ENCODE measurements at places on chromosomes 12 and 14.

- no peak for DNase-seq
These were observed 126.0 kb upstream of the ATF7IP start for GRCh38 chr12:14239350-14239934.

DNA sequence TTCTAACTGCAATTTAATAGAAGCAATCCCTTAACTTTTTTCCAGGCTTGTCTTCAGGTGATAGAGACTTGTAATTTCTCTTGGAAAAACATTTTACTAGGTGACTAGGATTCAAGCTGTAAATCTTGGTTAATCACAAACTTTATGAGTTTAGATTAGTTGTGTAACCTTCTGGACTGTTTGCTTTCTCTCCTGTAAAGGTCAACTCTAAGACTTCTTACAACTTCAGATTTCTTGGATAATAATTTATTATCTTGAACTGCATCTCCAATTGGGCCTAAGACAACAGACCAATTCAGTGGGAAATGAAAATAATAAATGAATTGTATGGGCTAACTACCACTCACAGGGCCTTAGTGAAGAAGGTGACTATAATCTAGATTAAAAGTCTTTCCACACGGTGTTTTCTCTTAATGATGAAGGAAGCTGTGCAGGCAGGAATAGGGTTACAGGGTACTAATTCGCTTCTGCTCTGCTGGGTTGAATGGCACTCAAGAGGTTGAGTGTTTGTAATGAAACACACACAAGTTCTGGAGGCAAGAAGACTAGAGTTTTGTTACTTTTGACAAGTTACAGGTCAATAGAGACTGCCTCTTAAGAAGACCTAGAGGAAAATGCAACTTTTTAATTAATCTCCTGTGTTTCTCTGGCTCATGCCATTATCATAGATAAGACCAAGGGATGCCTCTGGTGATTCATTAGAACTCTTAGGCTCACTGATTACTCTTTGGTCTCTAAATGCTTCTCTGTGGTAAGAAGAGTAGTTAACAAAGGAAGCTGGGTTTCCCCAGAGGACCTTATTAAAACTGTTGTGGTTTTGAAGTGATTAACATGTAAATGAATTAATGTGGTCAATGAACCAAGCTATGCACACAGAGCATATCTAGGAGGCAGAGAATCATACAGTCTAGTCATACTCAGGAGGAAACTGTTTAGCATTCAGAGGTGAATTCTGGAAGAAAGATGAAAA is 30.0 kb upstream of the OR4E1 start:
- DNase-seq = no peak

- DNase-seq = no peak
These were observed 43.5 kb downstream of the SYNE2 start for GRCh38 chr14:63896278-63896720.

- DNase-seq = no peak
These were observed 71.7 kb downstream of the CRADD start for GRCh38 chr12:93748672-93749383.

GRCh38 chr12:50099302-50100008 is 4.4 kb upstream of the GPD1 start:
- DNase-seq = no peak

- peak; percentile 24 for DNase-seq
These were observed 37.0 kb upstream of the NT5DC3 start for GRCh38 chr12:103877934-103878510.

DNA sequence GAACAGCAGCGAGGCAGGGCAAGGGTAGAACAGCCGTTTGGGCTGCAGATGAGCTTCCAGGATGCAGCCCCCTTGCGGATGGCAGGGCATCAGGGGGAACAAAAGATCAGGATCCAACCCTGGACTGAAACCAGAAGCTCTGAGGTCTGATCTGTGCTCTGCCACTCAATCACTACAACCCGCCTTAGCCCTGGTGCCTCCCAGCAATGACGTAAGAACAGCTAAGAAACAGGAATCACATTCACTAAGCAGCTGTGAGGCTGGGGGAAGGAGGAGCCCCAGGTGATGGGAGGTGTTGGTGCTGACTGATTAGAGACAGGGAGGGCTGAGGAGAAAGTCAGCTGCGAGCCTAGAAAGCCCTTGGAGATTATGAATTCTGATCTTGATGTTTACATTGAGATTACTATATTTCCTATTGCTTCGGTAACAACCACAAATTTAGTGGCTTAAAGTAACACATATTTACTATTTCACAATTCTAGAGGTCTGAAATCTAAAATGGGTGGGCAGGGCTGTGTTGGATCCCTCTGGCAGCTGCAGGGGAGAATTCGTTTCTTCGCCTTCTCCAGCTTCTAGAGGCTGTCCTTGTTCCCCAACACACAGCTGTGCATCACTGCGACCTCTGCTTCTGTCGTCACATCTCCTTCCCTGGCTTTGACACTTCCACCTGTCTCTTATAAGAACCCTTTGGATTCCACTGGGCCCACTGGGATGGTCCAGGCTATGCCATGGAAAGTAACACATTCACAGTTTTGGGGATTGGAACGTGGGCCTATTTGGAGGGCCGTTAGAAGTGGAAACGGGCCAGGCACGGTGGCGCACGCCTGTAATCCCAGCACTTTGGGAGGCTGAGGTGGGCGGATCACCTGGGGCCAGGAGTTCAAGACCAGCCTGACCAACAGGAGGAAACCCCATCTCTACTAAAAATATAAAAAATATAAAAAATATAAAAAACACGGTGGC is 6.1 kb upstream of the CD9 start:
- no peak for DNase-seq

Data from right lung (tissue), 10 donors.